ENCODE measurements at places on chromosomes 4 and X.

- DNase-seq = no peak
Observed at GRCh38 chr4:116066711-116067245, 953.4 kb upstream of the NDST4 start.

DNA sequence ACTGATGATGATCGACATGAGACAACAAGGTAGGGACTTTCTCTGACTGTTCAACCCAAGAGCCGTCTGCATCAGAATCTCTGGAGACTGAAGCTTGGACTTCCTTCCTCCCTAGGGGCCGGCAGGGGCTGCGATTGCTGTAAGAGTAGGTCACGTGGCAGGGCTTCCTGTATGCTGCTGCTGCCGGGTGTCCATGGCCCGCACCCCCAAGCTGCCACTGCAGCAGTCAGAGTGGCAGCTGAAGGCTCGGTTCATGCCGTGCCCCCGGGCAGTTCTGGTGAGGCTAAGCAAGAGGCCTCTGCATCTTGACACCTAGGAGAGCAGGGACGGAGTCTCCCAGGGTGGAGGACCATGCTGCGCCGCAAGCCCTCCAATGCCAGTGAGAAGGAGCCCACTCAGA lies at the start of gene SASH3:
Gene SASH3, plus strand, starts transcription at position 203 of the 400 bp plus-strand sequence. Its CDS starts 149 bp downstream, at position 352.
- DNase-seq = no peak

GRCh38 chrX:130013661-130014060 lies 31.2 kb downstream of the BCORL1 start:
- DNase-seq = no peak

DNA sequence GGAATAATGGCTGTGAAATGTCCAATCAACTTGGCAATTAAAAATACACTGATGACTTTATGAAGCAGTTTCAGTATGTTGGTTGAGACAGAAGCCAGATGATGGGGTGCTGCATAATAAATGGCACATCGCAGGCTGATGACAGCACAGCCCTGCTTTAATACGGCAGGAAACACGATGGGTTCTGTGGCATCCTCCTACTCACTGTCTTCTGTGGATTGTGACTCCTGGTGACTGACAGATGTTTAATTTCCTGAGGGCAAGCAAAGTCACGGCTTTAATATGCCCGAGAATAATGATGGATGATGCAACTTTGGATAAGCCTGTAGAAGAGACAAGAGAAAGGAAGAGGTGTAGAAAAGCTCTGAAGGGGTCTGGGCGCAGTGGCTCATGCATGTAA lies 295.4 kb downstream of the TRIML1 start:
- no peak for DNase-seq

DNA sequence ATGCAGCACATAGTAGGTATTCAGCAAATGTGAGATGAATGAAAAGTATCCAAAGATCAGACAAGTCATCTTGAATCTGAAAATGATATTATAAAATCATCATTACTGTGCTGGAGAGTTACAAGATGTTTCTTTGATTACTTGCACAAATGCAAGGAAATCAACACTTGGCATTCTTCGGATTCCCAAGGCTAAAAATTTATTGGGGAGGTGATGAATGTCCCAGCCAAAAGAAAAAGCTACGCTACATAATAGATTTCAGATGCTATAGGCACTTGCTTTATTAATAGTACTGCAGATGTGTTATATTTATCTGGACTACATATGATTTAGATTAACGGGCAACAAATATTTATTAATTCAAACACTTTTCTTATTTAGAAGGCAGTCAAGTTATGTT lies 286.7 kb upstream of the TENM3 start:
- no peak for DNase-seq

- DNase-seq = no peak
Observed at GRCh38 chrX:153469811-153470410, 465 bp downstream of the HAUS7 start.

DNA sequence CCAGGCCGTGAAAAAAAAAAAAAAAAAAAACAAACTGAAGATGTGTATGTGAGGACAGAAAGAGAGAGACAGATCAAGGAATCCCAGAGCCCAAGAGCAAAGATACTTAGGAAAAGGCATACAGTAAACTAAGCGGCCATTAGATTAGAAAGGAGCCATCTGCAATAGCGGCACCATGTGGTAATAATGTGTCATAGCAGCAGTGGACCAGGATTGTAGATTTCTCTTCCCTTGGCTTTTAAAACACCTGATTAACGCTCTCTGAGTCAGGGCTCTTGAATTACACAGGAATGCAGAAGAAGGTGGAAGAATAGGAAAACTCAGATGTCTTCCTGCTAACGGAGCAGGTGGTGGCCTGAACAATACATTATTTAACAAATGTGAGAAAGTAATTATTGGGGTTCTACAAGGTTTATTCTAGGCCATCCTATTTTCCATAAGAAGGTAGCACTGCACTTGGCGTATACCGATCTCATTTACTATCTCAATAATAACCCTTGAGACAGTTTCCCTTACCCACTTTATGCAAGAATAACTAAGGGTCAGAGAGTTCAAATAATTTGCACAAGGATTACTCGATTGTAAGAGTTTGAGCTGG lies 182.7 kb downstream of the KCNIP4 start:
- DNase-seq = no peak

- DNase-seq = no peak
Observed at GRCh38 chr4:137700751-137701150, 168.5 kb upstream of the PCDH18 start.

DNA sequence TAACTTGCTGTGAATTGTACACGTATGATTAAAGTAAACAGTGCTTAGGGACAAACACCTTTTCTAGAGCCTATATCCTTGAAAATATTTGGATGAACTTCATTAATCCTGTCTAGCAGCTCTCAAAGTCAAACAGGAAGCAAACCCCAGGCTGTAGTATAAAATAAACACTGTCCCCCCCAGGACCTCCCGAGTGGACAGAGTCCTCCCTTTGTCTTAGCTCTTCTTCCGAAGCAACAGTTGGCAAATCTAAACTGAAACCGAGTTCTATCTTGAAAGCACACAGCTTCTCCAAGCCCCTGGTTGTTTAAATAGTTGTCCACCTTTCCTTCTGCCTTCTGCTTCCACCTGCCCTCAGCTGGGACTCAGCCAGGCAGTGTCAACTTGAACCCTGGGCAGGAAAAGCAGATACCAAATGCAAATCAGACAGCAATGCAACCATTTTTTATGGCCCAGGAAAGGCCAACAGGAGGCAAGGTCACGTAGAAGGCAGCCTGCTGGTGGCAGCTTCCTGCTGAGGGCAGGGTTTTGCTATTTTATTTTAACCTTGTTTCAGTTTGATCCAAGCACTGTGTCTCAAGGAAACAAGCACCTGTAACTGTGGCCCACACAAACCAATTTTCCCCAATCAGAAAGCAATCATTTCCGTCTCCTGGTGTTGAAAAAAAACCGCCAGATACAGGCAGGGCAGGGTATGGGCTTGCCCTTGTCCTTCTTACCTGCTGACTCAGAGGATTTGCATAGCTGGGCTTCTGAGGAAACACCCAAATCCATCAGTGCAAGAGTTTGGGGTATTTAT lies 110.3 kb upstream of the KIT start:
- DNase-seq = no peak

DNA sequence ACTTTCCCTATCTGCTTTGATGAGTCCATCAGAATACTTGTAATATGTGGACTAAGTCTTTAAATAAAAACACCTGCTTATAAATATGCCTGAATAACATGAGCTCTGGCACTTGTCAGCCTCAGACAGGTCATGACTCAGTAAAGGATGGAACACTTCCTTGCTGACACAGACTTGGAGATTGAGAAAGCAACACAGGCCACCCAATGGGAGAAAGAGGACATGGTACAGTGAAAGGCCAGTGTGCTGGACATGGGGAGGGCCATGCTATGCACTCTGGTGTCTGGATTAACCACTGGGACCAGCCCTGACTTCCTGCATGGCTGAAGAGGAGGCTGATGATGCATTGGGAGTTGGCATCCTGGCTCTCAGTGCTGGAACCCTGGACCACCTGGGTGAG lies 149.5 kb downstream of the DHRSX start:
- DNase-seq = no peak

DNA sequence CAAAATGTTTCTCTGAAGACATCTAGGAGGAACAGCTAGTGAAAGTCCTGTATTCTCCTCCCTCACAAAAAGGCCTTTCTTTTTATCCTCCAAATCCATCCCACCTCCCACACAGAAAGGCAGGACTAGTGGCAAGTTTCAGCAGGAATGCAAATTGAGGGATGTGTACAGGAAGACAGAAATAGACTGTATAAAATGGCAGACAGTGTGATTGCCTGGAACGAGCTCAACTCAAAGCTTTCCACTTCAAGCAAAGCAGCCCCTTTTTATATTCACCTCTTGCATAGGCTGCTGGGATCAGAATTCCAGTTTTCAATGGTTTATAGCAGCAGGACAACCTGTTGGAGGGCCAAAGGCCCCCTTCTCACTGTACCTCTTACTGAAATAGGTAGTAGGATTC lies 57.5 kb downstream of the DCX start:
- DNase-seq = no peak

DNA sequence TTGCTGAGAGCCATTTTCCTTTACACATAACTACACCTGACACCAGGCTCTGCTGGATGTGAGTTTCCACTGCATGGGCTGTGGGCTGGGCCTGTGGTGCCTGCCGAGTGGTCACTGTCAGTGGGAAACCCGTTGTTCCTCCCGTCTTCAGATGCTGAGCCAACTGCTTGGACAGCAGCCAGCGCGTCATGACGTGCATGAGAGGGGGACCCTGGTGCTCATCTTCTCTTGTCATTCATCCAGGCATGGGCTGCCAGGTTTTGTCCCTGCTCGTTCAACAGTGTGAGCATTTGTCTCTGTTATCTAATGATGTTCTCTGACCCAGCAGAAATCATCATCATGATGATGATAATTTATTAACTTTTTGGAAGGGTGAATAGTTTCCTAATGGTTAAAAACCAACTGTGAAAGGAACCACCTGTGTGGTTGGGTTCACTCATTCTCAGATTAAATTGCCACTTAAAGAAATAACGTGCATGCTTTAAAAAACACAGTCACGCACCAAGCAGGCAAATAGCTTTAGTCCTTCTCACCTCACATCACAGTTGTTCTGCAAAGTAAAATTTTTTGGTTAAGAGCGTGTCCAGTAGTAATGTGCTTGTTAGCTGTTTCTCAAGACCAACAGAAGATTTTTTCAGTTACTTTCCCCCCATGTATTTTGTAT lies 19.9 kb upstream of the CLDN34 start:
- no peak for DNase-seq

DNA sequence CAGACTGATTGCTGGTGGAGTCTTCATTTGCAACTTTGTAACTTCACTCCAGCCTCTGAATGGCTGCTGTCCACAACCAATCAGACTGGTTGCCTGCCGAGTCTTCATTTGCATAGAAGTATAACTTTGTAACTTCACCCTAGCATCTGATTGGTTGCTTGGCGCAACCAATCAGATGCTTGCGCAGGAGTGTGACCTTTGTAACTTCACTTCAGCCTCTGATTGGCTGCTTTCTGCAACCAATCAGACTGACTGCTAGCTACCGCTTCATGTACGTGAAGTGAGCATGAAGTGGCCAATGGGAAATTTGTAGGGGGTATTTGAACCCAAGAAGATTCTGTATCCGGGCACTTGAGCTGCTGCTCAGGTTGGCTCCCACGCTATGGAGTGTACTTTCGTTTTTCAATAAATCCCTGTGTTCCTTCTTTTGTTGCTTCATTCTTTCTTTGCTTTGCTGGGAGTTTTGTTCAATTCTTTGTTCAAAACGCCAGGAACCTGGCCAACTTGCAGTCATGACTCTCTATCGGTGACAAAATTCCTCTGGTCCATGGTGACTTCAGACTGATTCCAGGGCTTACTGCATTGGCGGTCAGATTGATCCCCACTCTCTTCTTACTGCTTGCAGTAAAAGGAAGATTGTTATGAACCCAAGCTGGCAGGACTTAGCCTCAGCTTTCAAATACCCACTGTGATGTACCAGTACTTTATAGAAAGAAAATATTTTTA lies 46.4 kb upstream of the FGG start:
- DNase-seq = no peak

DNA sequence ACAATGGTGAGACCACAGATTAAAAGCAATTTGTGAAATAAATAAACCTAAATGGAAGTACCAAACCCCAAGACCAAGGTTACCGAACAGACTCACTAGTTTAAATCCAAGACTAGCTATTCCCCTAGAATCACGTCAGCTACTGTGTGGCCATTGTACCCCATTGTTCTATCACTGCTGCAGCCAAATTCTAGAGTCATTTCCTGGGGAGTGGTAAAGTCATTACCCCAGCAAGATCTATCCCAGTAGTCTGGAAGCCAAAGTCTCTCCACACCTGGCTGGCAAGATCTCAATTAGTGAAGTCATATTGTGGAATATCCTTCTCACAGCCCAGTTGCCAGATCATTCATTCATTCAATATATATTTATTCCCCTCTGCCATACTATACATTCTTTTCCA lies 67.5 kb downstream of the PHOX2B start:
- DNase-seq = no peak

DNA sequence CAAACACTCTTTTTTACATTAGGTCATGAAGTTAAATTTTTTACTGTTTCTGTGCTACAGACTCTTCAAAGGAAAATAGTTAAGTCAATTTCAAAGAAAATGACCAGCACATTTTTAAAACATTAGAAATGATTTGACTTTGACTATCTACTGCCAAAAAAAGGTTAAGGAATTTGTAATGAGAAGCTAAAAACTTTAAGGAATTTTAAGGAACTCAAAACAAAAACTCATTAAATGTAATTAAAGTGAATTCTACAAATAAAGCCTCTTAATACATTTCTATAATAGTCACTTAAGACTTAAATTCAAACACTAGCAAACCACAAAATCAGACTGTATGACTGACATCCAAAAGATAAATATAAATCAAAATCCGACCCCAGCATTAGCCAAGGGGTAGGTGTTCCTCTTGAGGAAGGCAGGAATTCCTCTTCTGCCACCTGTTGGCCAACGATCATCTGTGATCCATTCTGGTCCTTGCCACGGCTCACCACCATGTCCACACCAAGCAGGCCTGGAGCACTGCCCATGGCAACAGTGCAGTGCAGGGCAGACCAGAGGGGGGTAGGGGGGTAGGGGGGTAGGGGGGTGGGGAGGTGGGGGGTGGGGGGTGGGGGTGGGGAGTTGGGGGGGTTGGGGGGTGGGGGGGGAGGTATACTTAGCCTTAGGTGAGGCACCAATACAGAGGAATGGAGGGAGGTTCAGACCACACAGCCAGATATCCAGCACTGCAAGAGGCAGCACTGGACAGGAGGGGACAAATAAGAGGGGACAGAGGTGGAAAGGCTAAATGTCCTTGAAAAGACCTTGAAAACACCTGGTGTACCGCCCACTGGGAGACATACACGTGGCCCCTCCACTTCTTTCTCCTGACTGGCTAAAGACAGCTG lies 287.4 kb downstream of the CHIC1 start:
- DNase-seq = no peak

- DNase-seq = no peak
Observed at GRCh38 chrX:25067271-25068172, 51.8 kb upstream of the ARX start.

GRCh38 chr4:137651128-137651527 lies 118.8 kb upstream of the PCDH18 start:
- DNase-seq = no peak

GRCh38 chr4:109205186-109205585 lies 97.3 kb downstream of the COL25A1 start:
- no peak for DNase-seq
